Activated T-cell treated with anti-CD3 and anti-CD28 coated beads for 1 hour (primary cell): ENCODE measurements at places on chromosomes 11 and 22.

- no peak for DNase-seq
Measured at GRCh38 chr11:2883979-2884815, 1.4 kb downstream of the CDKN1C start.

GRCh38 chr11:11016068-11016467 lies 158.2 kb upstream of the ZBED5 start:
- DNase-seq: no peak

DNA sequence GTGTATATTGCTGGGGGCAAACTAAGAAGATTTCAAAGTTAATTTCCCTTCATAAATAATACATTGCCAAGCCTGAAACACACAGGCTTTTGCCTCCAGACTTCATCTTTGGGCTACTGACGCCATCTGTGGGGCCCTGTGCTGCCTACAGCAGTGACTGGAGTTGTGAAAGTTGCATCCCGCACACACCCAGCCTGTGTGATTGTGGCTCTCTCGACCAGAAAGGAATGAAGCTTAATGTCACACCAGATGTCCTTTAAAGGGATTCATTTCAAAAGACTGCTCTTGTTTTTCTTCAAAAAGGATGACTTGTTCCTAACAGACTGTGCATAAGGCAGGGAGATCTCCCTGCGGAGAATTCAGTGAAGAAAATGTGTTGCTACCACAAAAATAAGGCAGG lies 210.5 kb downstream of the FAM181B start:
- DNase-seq: no peak

GRCh38 chr11:60098508-60098907 lies 10.0 kb downstream of the MS4A2 start:
- DNase-seq: no peak

GRCh38 chr22:38657045-38657909 lies 839 bp downstream of the CBY1 start:
- DNase-seq: peak; percentile 14

DNA sequence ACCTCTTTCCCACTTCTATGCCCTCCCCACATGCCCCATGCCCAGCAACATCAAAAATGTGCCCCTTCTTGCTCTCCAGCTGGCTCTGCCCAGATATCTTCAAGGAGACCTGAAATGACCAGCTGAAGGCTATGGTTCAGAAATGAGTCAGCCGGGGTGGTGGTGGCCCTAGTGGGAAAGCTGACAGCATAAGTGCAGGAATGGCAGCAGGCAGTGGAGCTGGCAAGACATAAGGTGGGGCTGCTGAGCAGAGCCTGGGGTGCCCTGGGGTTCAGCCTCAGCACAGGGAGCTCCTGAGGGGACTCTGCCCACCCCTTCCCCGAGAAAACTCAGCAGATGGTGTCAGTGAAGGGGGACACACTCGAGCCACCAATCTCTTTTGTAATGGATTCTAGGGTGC lies 593.4 kb downstream of the BUD13 start:
- DNase-seq: no peak

DNA sequence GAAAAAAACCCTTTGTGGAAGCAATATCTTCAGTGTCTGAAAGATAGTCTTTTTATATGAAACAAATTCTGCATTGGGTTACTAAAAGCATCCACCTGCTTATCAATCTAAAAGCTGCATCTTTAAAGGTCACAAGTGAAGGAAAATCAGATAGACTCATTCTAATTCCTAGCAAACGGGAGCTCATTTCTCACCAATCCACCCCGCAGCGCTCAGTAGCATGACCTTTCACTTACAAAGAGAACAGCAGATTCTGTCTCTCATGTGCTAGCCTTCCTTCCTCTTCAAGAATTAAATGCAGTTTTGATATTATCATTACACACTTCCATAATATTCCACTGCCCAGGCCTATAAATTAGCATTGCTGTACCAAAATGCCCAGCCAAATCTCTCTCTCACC lies 212.9 kb downstream of the CADM1 start:
- no peak for DNase-seq

DNA sequence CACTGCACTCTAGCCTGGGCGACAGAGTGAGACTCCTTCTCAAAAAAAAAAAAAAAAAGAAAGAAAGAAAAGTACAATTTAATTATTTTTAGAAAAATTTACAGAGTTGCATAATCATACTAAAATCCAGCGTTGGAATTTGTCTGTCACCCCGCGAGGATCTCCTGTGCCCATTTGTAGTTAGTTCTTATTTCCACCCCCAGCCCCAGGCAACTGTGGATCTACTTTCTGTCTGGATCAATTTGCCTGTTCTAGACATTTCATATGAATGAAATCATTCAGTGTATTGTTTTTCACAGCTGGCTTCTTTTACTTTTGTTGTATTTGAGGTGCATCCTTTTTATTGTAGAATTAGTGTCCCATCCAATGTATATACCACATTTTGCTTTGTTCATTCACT lies 102.6 kb upstream of the RASSF10 start:
- DNase-seq: no peak

GRCh38 chr11:1460396-1460985 lies 26.1 kb downstream of the MOB2 start:
- no peak for DNase-seq

GRCh38 chr11:27085111-27085510 lies 44.5 kb downstream of the BBOX1 start:
- DNase-seq: no peak

- DNase-seq: no peak
Measured at GRCh38 chr11:32109138-32109537, 18.3 kb downstream of the RCN1 start.

- DNase-seq: no peak
Measured at GRCh38 chr11:73221996-73222395, 3.9 kb downstream of the P2RY2 start.

GRCh38 chr22:30457981-30458380 lies 13.8 kb downstream of the SEC14L3 start:
- no peak for DNase-seq

- no peak for DNase-seq
Measured at GRCh38 chr11:120696597-120697218, 185.2 kb downstream of the GRIK4 start.

- DNase-seq: no peak
Measured at GRCh38 chr11:109405671-109406070, 16.3 kb upstream of the C11orf87 start.

GRCh38 chr22:39514373-39514973 lies 5.9 kb upstream of the ATF4 start:
- no peak for DNase-seq

GRCh38 chr11:92409956-92410355 lies 185.3 kb downstream of the FAT3 start:
- DNase-seq: no peak

DNA sequence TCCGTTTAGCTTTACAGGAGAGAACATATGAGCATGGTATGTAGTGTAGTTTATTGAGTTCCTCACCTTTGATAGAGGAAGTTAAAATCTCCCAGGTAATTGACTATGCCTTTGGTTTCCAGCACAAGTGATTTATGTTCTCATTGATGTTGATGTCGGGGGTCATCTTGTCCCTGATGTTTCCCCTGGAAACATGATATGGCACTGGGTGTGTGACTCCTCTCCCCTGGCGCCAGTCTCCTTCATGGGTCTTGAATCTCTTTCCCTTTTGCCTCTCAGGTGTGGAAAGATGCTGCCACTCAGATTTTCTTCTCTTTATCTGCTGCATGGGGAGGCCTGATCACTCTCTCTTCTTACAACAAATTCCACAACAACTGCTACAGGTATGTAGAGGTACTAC lies 28.3 kb downstream of the SLC6A5 start:
- no peak for DNase-seq

DNA sequence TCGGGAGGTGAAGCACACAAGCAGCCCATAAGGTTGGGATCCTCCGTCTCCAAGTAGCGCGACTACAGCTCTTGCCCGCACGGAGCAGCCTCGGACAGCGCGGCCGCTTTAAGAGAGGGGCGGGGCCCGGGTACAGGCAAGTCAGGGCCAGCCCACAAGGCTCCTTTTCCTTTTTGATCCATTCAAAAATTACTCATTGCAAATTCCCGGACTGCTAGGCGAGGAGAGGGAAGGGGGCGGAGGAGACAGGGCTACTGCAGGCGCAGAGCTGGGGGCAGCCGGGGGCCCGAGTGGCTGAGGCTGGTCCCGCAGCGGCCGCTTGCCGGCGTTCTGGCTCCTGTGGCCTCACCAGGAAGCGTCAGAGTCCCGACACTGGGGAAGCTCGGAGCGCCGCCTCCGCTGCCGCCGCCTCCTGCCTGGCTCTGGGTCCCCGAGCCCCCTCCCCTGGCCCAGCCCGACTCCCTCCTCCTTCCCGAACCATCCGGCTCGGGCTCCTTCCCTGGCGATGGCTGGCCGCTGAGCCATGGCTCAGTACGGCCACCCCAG lies at the start of gene UBASH3B:
Gene UBASH3B (plus strand): TSS at position 196 of the 546 bp plus-strand sequence. CDS start 328 bp downstream, at position 524.
- peak; percentile 47 for DNase-seq

GRCh38 chr11:134835561-134835960 lies 423.5 kb upstream of the B3GAT1 start:
- DNase-seq: no peak

GRCh38 chr11:66004186-66004585 lies 1.9 kb downstream of the BANF1 start:
- DNase-seq: no peak

DNA sequence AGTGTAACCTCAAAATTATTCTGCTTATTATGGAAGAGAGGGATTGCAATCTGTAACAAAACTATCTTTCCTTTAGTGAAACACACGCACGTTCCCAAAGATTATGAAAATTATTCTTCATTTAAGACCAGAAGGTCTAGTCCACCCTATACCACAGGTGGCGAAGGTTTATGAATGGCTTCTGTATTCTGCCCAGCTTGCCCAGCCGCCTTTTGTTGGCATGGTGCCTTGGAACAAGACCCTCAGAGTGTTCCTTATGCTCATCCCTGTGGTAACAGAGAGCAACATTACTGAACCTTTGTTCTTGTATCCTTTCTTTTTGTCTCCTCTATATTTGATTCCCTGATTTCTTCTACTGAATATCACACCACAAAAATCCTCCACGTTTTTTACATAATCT lies 116.4 kb downstream of the FAR1 start:
- no peak for DNase-seq

DNA sequence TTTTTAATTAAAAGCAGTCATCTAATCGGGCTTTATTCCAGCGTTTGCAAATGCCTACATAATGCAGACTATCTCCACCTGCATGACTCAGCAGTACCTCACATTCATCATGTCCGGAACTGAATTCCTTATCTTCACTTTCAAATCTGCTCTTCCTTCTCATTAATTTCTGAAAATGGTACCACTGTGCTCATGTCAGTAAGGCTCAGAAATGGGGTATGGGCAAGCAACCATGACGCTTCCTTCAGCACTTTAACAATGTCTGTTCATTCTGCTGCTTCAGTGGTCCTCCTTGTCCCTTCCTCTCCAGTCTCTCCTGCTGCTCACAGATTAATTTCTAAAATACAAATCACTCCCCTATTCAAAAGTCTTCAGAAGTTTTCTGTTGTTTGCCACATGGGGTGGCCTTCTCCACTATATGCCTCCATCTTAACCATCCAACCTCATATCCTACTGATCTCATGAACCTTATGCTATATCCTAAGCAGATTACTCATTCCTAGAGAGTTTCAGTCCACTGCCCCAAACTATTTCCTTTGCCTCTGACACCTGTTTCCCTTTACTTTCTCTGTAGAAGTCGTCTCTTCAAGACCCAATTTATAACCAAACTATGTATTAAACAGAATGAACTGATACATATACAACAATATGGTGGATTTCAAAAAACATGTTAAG lies 7.0 kb downstream of the GTF2H1 start:
- DNase-seq: no peak

GRCh38 chr11:118240999-118241763 lies 11.0 kb downstream of the MPZL3 start:
- DNase-seq: peak; percentile 39

GRCh38 chr11:35090125-35090524 lies 48.8 kb upstream of the CD44 start:
- no peak for DNase-seq

GRCh38 chr11:76268498-76268897 lies 62.2 kb upstream of the WNT11 start:
- DNase-seq: no peak

DNA sequence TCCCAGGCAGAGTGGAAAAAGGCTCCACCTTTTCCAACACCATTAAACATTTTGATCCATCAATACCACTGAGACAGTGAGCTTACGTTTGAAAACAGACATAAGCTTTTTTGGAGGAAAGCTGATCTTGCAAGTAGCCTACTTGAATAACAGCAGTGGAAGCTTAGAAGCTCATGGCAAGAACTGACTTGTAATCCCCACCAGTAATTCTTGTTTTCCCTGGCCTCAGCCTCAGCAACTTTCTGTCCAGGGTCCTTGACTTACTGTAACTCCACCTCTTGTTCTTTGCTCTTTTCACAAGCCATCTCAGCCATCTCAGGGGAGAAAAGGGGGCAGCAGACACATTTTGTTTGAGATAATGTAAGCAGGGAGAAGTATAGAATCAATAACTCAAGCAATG lies 12.3 kb upstream of the MPZL2 start:
- DNase-seq: no peak

DNA sequence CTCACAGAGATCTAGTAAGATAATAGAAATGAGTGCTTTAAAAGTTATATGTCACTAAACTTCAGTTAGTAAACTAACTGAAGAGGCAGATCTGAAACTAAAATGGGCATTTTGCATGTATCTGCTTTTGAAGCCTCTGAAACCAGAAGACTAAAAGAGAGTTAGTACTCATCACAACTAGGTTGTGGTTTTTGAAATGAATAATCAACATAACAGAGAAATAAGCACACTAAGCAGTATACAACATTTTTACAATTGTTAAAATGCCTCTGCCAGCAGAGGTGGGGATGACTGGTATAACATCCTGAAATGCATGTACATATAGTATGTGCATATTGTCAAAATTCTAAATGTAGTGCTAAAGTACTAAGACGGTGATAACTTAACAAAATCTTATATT lies 564.5 kb downstream of the DLG2 start:
- DNase-seq: no peak
